ENCODE measurements at places on chromosomes 6 and 20.

DNA sequence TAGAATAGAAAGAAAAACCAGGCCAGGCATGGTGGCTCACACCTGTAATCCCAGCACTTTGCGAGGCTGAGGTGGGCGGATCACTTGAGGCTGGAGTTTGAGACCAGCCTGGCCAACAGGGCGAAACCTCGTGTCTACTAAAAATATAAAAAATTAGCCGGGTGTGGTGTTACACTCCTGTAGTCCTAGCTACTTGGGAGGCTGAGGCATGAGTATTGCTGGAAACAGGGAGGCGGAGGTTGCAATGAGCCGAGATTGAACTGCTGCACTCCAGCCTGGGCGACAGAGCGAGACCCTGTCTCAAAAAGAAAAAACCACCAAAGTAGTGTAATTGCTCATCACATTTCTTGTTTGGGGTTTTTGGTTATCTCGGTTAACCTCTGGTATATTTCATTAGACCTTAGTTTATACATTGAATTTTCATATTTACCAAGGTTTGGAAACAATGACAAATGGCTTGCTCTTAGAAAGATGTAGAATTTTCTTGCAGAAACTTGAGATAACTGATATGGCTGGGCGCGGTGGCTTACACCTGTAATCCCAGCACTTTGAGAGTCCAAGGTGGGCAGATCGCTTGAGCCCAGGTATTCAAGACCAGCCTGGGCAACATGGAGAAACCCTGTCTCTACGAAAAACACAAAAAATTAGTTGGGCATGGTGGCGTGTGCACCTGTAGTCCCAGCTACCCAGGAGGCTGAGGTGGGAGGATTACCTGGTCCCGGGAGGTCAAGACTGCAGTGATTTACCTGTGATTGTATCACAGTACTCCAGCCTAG is 14.2 kb downstream of the ITCH start:
- DNase-seq = no peak

DNA sequence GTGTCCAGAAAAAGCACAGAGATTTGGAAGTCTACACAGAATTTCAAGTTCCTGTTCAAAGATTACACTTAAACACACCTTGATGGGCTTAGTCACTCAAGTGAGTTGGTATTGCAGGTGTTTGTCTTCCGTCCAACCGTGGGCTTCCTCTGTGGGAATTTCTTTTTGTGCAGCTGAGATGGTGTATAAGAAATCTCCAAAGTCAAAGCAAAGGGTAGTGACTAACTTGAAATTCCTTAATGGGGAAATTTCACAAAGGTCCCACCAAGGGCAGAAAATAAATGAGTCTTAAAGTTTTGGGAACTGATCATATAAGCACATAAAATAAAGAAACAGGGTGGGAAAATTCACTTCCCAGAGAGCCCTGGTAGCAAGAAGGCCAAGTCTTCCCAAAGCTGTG is 102.0 kb upstream of the TNFAIP3 start:
- DNase-seq = no peak

GRCh38 chr6:43992783-43993644 is 134.2 kb downstream of the MRPL14 start:
- no peak for DNase-seq

GRCh38 chr6:31558631-31559500 is 11.5 kb downstream of the NFKBIL1 start:
- no peak for DNase-seq

DNA sequence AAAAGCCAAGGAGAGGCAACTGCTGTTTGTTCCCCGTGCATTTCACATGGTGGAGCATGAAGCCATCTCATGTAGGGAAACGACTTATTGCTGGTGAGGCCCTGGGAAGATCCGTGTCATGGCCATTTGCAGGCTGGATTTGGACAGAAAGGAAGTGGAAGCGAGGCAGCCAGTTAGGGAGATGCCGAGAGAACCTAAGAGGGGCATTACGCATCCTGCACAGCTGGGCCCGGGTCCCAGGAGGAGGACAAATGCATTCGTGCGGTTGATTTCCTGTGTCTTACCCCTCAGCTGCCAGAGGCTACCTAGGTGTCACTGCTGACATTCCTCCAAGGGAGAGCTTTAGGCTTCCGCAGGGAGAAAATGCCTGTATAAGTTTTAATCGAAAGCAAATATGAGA is 316.2 kb upstream of the CDYL start:
- no peak for DNase-seq

GRCh38 chr20:50580016-50580747 is 70.0 kb downstream of the PTPN1 start:
- DNase-seq = no peak

DNA sequence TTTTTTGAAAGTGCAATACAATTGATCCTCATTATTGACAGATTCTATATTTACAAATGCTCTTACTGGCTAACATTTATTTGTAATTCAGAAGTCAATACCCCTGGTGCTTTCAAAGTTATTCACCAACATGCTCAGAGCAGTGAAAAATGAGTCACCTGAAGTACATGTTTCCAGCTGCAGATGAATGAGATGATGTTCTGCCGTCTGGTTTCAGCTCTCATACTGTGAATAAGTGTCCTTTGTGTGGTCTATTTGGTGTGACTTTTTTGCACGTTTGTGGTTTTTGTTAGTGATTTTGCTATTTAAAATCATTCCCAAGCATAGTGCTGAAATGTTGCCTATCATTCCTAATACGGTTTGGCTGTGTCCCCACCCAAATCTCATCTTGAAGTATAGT is 22.3 kb upstream of the EYA4 start:
- DNase-seq = no peak

DNA sequence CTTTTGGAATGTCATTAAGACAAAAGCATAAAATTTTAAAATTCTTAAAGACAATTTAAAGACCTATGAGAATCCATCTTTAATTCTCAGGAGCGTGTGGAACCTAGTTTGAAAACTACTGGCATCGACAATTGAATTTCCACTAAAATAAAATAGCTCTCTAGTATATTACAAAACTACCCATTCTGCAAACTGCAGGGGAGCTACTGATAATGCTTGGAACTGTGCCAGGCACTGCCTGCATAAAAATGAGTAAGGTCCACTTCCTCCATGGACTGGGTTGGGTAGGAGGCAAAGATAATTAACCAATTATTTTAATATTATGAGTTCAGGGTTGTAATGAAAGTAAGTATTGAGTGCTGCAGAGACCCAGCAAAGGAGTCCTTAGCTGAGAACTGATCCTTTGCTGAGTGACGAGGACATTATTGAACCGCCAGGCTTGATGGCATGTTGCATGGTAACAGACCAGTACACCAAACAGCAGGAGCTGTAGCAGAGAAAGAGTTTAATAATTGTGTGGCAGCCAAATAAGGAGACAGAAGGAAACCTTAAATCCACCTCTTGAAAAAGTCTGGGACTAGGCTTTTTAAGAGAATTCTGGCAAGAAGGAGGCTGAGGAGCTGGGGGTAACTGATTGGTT is 261.3 kb downstream of the ESR1 start:
- DNase-seq = no peak

GRCh38 chr6:43262780-43263313 is 19.6 kb downstream of the TTBK1 start:
- DNase-seq = no peak

DNA sequence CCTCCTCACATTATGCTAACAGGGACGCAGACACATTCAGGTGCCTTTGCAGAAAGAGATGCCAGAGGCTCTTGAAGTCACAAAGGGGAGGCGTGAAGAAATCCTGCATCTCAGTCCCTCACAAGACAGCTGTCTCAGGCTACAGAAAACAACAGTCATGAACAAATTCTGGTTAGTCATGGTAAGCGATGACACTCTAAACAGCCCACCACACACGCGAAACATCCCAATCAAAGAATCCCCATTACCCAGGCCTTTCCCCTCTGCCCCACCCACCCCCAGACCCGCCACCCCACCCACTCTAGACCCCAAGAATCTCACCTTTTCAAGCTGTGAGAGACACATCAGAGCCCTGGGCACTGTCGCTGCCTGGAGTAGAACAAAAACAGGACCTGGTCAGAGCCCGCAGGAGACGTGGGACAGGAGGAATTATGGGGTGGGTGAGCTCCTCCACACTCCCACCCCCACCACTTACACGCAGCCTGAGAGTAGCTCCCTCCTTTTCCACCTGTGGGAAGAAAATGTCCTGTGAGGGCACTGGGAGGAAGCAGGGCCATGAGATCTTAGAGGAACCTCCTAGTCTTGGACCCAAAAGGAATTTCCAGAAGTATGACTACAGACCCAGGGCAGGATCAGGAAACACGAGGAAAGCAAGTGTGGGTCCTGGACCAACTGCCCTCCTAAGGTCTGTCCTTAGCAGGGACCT is 2.7 kb downstream of the HLA-B start:
- DNase-seq = no peak

DNA sequence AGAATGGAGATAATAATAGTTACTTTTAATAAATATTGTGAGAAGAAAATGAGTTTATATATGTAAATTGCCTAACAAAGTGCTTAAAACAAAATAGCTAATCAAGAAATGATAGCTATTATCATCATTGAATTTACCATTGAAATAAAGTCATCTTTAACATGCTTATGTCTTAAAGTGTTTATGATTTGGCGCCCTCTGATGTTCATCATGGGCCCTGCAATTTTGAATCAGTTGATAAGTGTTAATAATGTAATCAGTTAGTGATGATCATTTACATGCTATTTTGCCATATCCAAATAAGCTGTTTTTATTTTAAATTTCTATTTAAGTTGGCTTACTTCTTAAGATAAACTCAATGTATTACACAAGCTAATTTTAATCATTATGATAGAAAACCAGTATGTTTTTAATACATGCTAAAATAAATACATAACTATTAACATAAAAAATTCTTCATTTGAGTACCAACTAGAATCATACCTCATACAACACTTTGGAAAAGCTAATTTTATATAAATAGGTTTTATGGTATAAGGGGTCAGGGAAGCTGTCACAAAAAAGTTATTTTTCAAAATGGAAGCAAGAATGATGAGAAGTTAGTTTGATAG is 39.2 kb upstream of the TPD52L1 start:
- DNase-seq = no peak

GRCh38 chr6:110334423-110335180 is 23.5 kb downstream of the METTL24 start:
- no peak for DNase-seq

DNA sequence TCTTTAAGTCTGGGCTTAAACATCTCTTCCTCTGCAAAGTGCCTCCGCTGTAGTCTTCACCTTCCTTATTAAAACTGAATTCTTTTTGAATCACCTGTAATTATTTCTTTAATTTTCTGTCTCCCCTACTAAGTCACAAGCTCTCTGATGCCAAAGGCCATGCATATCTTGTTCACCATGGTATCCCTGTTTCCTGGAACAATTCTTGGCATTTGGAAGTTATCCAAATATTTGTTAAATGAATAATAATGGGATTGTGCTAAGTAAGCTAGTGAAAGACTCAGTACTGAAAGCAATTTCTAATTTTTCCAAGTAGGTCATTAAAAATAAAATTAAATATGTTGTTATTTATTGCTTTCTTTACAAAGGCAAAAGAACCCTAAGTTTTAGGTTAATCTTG is 12.2 kb downstream of the SNAP91 start:
- no peak for DNase-seq

DNA sequence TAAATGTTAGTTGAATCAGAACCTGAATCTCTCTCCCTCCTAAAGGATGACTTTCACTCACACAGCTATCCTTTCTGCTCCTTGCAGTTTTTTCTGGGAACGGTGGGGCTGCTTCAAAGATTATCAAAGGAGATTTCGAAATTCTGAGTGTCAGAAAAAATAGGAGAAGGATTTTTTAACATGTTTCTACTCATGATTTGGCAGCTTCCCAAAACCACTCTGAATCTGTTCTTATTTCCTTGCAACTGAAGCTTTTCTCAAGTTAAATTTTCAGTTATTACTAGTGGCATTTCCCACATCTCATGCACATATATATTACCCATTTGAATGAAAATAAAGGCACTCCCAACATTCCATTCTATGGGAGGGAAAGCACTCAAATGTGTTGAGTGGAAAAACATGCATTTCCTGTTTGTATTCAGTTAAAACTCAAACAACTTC is 123.6 kb downstream of the LCA5 start:
- DNase-seq = no peak

DNA sequence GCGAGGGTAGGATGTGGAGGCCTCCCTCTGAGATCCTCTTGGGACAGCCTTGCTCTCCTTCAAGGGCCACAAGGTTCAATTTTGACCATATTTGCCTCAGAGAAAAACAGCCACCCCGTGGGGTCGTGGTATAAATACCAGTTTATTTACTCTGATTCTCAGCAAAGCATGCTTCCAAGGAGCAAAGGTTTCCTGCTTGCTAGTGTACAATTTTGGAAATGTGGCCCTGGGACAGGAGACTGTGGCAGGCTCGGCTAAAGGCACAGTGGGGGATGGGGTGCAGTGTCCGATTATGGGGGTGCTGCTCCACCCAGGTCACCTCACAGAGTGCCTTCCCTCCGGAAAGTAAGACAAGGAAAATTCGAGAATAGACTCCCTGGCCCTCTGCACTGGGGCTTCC is 31.1 kb downstream of the RBM38 start:
- DNase-seq = peak; percentile 22

DNA sequence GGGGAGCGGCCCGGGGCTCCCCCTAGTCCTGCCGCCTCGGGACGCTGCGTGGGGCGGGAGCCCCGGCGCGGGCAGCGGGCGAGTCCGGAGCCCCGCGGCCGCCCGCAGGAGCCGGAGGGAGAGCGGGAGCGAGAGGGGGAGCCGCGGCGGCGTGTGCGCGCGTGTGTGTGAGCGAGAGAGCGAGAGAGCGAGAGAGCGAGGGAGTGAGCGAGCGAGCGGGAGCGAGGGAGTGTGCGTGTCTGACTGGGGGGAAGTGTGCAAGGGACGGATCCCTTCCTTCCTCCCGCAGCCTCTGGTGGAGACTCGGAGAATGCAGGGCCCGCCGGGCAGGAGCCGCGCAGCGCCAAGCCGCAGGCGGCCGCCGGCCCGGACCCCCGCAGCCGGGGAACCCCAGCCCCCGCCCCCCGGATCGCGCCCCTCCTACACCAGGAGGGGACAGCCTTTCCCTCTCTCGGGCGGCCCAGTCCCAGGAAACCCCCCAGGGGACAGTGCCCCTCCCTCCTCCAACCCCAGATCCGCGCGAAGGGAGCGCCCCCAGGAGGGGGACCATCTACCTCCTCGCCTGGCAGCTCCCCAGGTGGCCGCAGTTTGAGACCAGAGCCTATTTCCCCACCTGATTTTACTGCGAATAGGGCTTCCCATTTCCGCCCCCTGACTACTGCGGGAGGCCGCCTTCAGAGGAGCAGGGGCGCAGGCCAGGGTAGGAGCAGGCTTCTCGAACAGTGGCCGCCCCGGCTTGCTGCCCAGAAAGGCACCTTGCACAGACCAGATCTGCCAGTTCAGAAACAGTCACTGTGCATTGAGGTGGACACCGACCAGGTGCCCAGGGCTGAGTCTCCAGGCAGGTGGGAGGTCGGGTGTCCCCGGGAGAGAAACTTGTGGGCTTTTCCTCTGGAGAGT is at the start of gene CDH22:
CDH22 (minus strand) TSS at position 241 of the 900 bp plus-strand sequence. CDS start 57,204 bp downstream, outside the sequence.
- peak; percentile 77 for DNase-seq
